ENCODE measurements at places on chromosomes 2 and 18.

- DNase-seq = no peak
These were observed 12.9 kb downstream of the GPR17 start for GRCh38 chr2:127658641-127659407.

DNA sequence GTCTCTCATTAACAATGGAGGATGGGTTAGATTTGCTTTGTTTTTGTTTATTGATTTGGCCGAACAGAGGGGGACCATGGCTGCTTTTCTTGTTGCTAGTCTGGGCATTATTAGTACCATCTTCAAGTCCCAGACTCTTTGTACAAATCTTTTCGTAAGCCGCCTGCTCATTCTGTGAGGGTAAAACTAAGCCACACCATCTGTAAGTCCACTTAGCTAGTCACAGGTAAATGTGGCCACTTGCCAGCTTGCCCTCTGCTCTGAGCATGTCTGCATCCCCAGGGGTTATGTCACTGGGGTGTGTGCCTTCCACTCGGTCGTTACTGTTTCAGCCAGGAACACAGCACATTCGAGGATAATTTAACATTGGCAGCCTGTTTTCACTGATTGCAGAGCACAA, 85.6 kb downstream of the SMIM21 start:
- no peak for DNase-seq

DNA sequence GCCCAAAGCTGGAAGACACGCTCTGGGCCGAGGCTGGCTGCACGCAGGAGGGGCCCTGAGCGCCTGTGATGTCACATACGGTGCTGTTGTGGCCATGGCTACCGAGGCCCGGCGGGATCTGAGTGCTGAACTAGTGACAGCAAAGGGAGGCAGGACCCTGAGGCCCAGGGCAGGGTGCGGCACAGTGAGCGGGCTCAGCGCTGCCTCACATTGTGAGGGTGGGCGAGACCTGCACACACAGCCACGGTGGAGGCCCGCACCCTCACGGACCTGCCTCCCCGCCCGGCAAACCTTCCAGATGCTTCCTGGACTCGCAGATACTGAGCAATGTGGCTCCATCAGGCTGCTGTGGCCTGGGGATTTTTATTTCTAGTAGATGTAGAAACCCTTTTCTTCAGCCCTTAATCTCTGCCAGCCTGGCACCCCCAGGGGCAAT, 133.8 kb upstream of the CTDP1 start:
- DNase-seq = no peak

GRCh38 chr2:191115391-191115790, 35.4 kb downstream of the STAT4 start:
- DNase-seq = no peak

GRCh38 chr2:159090514-159091201, 122.2 kb downstream of the TANC1 start:
- DNase-seq = no peak

- no peak for DNase-seq
These were observed 980 bp downstream of the OBSL1 start for GRCh38 chr2:219570194-219570923.

GRCh38 chr2:74763962-74764428, 69.9 kb upstream of the HK2 start:
- DNase-seq = no peak

DNA sequence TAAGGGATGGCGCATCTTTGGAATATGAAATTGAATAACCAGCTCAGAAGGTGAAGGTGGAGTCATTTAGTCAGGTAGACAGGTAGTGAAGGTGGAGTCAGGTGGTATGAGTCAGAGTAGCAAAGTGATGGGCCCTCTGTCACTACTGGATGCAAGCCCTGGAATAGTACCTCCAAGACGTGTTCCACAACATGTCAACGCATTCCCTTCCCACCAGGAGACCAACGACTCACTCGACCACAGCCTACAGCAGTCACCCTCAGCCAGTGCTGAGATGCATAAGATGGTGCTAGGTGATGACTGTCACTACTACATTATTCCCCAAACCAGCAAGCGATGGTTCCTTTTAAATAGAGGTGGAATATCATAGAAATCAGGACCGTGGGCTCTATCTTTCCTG, 6.8 kb downstream of the CPLX4 start:
- no peak for DNase-seq

DNA sequence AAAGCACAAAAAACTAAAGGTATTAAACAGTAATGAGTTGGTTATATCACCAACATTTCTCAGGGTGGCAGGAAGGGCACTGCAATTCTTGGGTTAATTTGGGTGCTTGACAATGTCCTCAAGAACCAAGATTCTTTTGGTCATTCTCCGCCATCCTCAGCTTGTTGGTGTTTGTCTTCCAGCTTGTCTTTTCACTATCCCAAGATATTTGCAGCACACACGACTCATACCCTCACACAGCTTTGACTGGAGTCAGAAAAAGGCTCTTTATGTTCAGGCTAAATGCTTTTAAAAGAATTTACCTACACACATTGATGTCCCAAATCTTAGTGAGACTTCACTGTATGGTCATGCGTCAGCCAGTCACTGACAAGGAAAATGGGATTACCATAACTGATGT, 12.5 kb downstream of the GREB1L start:
- no peak for DNase-seq
